ENCODE measurements at places on chromosomes 2 and 18.
A peak's percentile ranks its signal among the peaks of the same experiment; 100 is the strongest.

DNA sequence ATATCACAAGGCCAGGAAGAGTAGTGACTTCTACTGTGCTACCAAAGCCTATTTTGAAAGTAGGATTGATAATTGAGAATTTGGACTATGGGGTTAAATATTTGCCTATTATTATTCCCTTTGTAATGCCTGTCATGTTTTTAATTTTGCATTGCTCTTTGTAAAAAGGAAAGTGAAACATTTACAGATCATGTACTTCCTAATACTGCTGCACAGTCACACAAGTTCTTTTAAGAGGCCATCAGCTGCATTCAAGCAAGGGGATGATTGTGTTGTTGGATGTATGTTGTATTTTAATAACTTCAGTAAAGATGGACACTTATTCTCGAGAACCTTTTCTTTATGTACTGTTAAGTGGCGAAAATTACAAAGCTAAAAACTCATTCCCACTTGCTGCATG, 70.1 kb downstream of the PLEKHA3 start:
- no peak for DNase-seq

DNA sequence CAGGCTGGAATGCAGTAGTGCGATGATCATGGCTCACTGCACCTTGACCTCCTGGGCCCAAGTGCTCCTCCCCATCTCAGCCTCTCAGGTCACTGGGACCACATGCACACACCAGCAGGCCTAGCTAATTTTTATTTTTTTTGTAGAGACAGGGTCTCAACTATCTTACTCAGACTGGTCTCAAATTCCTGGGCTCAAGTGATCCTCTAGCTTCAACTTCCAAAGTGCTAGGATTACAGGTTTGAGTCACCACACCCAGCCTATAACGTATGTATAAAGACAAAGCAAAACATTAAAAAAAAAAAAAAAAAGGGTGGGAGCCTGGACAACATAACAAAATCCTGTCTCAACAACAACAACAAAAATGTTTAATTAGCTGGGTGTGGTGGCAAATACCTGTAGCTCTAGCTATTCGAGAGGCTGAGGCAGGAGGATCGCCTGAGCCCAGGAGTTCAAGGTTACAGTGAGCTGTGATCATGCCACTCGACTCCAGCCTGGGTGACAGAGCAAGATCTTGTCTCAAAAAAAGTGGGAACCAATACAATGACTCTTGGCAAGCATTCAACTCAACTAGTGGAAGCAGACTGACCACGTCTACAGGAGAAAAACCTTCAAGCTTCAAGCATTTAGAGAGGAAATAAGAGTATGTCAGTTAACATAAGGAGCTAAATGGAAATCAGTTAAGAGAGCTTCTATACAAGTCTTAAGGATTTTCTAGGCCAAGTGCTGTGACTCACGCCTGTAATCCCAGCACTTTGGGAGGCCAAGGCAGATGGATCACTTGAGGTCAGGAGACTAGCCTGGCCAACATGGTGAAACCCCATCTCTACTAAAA, 2.6 kb downstream of the GTF3C2 start:
- DNase-seq: no peak

- DNase-seq: no peak
Measured at GRCh38 chr2:187500585-187501359, 52.7 kb upstream of the CALCRL start.

- no peak for DNase-seq
Measured at GRCh38 chr2:169495310-169495928, 14.1 kb upstream of the KLHL41 start.

GRCh38 chr2:79292958-79293315, 133.4 kb upstream of the REG3A start:
- DNase-seq: peak; percentile 25

DNA sequence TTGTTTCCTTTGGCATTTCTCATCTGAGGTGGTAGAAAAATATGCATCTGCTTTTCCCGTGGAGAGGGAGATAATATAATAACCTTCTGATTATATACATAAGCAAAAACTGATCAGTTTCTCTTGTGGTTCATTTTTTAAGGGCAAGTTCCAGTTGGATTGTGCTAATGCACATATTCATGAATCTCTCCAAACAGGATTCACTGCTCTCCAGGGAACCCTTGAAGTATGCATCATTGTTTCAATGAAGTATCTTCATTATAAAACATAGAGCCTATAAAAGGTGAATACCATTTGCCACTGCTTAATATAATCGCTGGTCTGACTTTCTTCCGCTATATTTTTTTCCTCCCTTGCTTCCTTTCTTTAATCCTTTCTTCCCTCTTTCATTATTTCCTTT, 384.7 kb downstream of the FIGN start:
- no peak for DNase-seq

- no peak for DNase-seq
Measured at GRCh38 chr18:51248685-51249084, 51.2 kb upstream of the MEX3C start.

- DNase-seq: no peak
Measured at GRCh38 chr2:70191244-70191735, 471 bp upstream of the C2orf42 start.

GRCh38 chr2:128716299-128716721, 397.6 kb upstream of the HS6ST1 start:
- no peak for DNase-seq
